ENCODE measurements at places on chromosomes 7 and 10.
A peak's percentile ranks its signal among the peaks of the same experiment; 100 is the strongest.

DNA sequence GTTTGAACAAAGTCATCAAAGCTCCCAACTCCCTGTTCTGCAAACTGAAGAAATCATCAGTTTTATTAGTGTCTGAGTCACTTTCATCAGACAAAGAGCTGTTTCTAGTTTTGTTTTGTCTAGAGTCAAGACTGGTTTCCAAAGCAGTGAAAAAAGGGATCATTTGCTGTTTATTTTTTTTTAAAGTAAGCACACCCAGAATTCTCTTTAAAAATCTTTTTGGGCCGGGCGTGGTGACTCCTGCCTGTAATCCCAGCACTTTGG lies 972.0 kb upstream of the CELF2 start:
- no peak for DNase-seq

DNA sequence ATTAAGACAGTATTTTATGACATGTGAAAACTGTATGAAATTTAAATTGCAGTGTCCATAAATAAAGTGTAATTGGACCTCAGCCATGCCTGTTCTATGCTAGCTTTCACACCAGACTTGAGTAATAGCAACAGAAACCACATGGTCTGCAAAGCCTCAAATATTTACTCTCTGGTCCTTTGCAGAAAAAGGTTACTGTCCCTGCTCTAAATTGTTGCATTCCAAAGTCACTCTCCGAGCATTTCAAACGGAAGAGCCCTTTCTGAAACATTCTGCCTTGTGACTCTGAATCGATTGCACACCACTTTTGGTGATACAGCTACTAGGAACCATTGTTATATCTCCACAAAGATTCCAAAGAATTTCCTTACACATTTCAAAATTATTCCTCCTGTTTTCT lies 81.0 kb upstream of the STK17A start:
- DNase-seq = no peak

DNA sequence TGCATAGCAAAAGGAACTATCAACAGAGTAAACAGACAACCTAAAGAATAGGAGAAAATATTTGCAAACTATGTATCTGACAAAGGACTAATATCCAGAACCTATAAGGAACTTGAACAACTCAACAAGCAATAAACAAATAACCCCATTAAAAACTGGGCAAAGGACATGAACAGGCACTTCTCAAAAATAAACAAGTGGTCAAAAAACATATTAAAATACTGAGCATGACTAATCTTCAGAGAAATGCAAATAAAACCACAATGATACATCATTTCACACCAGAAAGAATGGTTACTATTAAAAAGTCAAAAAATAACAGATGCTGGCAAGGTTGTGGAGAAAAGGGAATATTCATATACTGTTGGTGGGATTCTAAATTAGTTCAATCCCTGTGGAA lies 17.1 kb downstream of the MAGI2 start:
- DNase-seq = no peak

DNA sequence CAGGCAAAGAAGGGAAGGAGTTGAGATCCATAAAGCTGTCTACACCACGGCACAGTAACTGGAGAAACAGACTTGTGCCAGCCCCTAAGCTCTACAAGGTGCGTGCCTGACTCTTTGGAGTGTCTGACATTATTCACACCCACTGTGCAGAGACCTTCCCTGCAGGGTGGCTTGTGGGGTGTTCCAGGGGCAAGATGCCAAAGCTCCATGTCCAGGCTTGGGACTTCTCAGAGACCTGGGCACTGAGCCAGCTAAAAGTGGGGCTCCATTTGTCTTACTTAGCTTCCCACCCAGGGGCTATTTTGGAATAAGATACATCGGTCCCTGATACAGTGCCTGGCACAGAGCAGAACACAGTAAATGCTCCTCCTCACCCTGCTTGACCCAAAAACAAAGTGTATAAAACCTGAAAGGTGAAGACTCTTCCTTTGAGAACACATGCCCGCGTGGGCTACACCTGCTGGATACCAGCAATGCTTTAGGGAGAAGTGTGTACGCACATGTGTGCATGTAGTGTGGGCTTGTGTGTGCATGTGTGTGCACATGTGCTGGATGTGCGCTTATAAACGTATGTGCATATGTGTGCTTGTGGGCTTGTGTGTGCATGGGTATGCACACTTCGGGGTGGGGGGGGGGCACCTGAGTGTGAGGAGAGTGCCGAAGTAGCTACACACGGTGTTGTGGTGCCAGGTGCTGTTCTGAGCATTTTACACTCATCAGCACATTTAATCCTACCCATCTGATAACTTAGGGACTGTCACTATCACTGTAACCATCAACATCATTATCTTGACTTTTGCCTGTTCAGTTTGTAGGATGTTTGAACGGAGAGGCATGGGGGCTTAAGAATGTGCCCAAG lies 143.0 kb downstream of the ARHGAP22 start:
- DNase-seq = no peak

- no peak for DNase-seq
These were observed 153.0 kb downstream of the ATE1 start for GRCh38 chr10:121774813-121775212.

DNA sequence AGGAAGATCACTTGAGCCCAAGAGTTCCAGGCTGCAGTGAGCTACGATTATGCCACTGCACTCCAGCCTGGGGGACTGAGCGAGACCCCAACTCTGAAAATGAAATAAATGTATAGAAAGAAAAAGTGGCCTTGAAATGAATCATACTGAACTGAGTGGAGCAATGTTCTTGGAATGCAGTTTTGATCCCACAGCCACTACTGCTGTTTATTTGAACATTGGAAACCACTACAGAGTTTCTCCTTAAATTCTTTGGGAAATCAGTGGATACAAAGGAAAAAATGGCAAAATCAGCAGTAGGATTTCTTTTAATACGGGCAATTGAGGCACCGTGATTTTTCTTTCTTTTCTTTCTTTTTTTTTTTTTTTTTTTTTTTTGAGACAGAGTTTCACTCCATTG lies 637.4 kb downstream of the GALNT17 start:
- no peak for DNase-seq

DNA sequence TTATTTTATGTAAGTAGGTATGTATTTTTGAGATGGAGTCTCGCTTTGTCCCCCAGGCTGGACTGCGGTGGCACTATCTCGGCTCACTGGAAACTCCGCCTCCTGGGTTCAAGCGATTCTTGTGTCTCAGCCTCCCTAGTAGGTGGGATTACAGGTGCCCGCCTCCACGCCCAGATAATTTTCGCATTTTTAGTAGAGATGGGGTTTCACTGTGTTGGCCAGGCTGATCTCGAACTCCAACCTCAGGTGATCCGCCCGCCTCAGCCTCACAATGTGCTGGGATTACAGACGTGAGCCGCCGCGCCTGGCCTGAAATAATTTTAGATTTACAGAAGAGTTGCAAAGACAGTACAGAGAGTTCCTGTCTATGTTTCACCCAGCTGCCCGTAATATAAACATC lies 37.5 kb downstream of the PFKFB3 start:
- DNase-seq = no peak

GRCh38 chr10:73494877-73495225 lies 973 bp downstream of the PPP3CB start:
- no peak for DNase-seq

DNA sequence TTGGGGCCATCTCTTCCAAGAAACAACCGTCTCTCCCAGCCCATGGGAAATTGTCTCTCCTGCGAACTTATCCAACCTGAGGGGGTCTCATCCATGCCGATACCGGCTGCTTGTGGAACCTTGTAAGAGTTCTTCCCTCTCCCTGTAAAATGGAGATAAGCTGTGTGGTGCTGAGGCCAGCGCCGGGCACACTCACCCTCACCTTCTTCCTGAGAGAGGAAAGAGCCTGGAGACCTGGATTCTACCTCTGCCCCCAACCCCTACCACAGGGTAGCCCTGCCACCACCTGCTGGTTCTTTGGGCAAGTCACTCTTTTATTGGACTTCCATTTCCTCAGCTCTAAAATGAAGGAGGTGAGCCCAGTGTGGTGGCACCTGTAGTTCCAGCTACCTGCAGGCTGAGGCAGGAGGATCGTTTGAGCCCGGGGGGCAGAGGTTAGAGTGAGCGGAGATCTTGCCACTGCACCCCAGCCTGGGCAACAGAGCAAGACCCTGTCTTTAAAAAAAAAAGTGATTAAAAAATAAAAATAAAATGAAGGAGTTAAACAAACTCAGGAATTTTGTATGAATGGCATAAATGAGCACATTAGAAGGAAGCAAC lies 38.4 kb upstream of the PSAP start:
- no peak for DNase-seq

- DNase-seq = no peak
These were observed 1.4 kb upstream of the ZYX start for GRCh38 chr7:143379611-143380259.

GRCh38 chr10:46079831-46080585 lies 33.9 kb upstream of the MSMB start:
- no peak for DNase-seq

DNA sequence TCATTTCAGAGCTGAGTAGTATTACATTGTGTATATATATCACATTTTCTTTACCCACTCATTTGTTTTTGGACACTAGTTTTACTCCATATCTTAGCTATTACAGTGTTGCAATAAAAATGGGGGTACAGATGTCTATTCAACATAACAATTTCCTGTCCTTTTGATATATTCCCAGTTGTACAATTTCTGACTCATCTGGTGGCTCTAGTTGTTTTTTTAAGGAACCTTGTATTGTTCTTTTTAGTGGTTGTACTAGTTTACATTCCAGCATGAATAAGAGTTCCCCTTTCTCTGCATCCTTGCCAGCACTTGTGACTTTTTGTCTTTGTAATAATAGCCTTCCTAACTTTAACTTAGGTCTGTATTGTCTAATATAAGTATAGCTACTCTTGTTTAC lies 739.9 kb downstream of the XPNPEP1 start:
- DNase-seq = no peak

DNA sequence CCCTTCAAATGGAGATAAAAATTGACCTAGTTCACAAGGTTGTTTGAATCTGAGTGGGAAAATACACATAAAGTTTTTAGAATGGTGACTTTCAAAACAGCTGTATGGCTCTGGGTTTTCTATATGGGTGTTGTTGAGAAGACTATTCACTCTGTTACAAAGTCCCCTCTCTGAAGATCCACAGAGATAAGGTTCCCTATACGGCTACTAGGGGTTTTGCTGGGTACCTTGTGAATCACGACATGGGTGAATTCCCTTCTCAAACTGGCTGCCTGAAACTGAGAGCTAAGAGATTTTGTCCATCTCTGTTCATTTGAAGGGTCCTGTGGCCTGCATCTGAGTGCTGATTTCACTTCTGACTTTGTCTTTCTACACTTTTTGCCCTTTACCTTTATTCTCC lies 11.8 kb upstream of the SLC13A1 start:
- DNase-seq = no peak

DNA sequence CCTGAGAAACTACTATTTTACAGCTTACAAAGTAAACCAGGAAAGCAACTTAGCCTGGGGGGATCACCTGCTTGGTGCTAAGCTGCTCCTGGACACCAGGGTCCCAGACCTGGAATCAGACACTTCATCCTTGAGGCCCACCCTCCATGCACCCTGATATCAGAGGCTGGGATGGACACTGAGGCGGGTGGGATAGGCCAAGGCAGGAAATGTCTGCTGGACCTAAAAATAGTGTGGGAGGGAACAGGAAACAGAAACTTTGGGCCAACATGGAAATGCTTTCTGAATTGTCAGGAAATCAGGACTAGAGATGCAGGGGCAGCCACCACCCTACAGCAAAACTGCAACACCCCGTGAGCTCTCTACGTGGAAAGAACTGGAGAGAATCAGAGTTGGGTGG lies 101.5 kb upstream of the PODXL start:
- no peak for DNase-seq

GRCh38 chr7:8070451-8071180 lies 102.0 kb downstream of the GLCCI1 start:
- no peak for DNase-seq

DNA sequence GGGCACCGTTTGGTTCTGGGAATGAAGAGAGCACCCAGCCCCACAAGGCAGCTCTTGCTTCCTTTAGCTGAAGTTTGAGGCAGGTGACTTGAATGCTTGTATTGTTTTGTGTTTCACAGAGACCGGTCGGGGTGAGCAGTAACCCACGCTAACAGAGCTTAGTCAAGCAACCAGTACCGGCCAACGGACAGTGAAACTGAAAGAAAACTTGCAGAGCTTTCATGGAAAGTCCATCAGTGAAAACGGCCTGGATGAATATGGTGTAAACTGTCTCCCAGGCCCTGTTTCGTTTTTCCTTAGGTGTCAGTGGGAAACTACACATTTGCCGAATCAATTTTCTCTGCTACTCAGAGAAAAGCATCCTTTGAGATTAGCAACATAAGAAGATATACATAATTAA lies 101.1 kb downstream of the LYZL1 start:
- DNase-seq = no peak

DNA sequence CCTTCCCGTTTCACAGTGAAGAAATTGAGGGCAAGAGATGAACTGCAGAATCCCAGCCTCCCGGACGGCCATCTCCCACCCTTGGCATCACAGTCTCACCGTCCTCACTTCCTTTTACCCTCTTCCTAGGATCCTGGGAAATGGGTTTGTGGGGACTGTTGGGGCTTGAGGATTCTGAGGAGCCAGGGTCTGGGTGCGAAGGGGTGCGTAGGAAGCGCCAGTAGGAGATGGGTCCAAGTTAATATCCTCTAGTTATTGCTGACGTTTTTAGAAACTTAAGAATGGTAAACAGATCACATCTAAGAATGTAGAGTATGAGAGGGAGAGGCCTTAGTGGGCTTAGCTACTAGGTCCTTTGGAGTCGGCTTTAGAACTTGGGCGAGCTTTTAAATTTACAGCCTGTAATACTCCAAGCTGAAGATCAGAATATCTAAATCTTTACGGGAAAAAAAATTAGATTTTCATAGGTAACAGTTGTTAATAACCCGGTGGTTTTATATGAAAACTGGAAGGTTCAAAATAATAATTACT lies 696 bp downstream of the MALSU1 start:
- peak; percentile 30 for DNase-seq

- DNase-seq = no peak
These were observed 21.2 kb upstream of the DPYSL4 start for GRCh38 chr10:132165416-132165980.

GRCh38 chr7:88665892-88666514 lies 93.5 kb upstream of the ZNF804B start:
- DNase-seq = no peak

DNA sequence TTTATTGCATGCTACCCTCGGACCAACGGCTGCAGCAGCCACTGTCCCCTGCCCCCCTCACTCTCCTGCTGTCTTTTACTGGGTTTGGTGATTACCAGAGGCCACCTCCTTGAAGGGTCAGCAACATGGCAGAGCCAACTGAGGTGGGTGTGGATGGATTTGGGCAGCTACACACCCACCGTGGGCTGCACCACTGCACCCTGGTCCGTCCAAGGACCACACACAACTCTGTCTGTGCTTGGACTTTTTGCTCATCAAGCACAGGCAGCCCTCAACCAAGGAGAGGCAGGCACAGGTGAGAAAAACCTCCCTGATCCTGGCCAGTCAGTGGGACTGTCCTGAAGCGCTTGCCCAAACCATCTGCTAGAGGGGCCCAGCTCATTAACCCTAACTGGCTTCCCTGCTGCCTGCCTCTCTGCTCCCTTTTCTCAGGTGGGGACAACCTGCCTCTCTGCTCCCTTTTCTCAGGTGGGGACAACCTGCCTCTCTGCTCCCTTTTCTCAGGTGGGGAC lies 239.5 kb upstream of the PITRM1 start:
- no peak for DNase-seq

Measured in retinal pigment epithelial cell (primary cell).